ENCODE measurements at places on chromosomes 6 and 20.
A peak's percentile ranks its signal among the peaks of the same experiment; 100 is the strongest.

GRCh38 chr20:63978319-63979228 is 868 bp downstream of the SAMD10 start:
- peak; percentile 12 for DNase-seq

GRCh38 chr6:158324136-158324535 is 11.9 kb downstream of the TULP4 start:
- DNase-seq, result no peak

DNA sequence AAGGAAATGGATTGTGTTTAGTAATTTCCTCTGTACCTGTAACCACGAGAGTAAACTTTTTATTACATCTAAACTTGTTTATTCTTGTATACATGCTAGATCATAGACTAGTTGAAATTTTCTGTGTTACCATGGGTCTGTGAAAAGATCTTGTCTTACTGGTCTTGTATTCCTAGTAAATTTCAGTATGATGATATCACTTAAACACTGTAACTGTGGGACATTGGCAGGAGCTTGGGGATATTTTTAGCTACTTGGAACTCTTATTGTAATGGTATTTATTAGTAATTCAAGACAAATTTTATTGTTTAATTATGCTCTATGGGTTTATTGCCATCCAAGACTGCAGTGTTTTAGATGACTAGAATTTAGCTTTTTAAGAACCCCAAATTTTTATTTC is 25.9 kb upstream of the TULP4 start:
- no peak for DNase-seq

- no peak for DNase-seq
Observed at GRCh38 chr6:53906103-53906502, 111.3 kb downstream of the LRRC1 start.

DNA sequence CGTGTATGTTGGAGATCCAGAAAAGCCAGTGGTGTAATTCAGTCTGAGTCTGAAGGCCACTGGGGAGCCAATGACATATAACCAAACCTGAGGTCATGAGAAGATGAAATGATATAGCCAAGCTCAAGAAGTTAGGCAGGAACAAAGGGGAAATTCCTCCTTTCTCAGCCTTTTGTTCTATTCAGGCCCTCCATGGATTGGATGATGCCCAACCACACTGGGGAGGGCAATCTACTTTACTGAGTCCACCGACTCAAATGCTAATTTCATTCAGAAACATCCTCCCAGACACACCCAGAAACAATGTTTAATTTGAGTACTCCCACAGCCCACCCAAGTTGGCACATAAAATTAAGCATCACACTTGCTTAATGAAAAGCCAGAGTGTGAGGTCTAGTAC is 183.6 kb downstream of the GJA1 start:
- DNase-seq, result no peak

DNA sequence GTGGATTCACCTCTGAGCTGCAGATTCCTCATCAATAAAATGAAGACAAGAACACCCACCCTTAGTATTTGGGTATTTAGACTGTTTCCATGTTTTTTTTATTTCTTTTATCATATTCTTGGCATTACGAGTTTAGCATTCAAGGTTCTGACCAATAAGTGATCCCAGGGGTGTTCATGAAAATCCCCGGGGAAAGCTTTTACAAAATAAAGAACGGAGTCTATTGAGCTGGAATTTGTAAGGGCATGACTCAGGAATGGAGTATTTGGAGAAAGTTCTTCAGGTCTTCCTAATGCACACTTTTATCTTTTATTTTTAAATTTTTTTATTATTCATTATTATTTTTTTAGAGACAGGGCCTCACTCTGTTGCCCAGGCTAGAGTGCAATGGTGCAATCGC is 19.4 kb upstream of the TOX2 start:
- DNase-seq, result no peak
